Neuronal stem cell (in vitro differentiated cells): ENCODE measurements at places on chromosomes 3 and 15.
A peak's percentile ranks its signal among the peaks of the same experiment; 100 is the strongest.

GRCh38 chr3:153855772-153856171 is 265.4 kb upstream of the ARHGEF26 start:
- no peaks in the 10 kb centered on the region for H3K27me3 ChIP-seq
- H3K4me1 ChIP-seq, result peaks cover 6% of the 10 kb centered on the region
- no peak for DNase-seq
- H3K27ac ChIP-seq, result no peak overlapping the region
- no peak overlapping the region for H3K4me3 ChIP-seq

GRCh38 chr3:8237893-8238292 is 263.7 kb upstream of the LMCD1 start:
- H3K27me3 ChIP-seq, result no peaks in the 10 kb centered on the region
- no peak for DNase-seq
- H3K4me1 ChIP-seq, result no peaks in the 10 kb centered on the region
- H3K4me3 ChIP-seq, result no peak overlapping the region
- H3K36me3 ChIP-seq, result no peaks in the 10 kb centered on the region

DNA sequence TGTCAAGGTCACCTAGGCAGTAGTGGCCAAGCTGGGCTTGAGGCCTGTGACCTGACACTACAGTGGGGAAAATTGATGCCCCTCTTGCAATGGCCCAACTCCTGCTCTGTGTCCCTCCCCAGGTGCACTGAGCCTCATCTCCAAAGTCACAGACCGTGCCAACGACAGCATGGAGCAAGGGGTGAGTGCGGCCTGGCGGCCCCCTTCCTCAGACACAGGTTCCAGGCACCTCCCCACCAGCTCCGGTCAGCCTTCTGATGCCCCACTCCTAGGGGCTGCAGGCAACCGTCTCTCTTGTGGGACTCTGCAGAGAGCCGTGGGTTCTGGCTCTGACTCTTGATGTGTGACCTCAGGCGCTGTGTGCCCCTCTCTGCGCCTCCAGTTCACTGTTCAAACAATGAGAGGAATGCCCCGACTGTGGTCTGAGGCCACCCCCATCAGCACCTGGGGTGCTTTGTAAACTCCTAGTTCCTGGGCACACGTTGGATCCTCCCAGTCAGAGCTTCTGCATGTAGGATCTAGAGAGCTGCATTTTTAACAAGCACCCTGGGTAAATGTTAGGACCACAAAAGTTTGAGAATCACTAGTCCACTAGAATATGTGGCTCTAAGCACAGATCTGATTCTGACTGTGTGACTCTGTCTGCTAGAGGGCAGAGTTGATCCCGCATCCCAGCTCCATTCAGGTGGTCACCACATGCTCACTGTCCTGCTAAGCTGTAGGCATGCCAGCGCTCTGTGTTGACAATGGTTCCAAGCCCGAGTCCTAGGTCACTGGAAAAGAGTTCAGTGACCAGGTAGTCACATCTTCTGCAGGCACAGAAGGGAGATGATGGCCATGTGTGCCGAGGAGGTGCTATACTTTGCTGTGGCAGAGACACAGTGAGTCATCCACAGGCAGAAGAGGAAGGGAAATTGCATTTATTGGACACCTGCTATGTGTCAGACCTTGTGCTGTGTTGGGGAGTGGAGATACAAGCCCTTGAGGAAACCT is 46.2 kb upstream of the NR2C2 start:
- H3K4me1 ChIP-seq, result peaks cover 14% of the 10 kb centered on the region
- no peak overlapping the region for H3K27ac ChIP-seq
- H3K4me3 ChIP-seq, result no peak overlapping the region
- DNase-seq, result no peak
- peaks cover 10% of the 10 kb centered on the region for H3K27me3 ChIP-seq

DNA sequence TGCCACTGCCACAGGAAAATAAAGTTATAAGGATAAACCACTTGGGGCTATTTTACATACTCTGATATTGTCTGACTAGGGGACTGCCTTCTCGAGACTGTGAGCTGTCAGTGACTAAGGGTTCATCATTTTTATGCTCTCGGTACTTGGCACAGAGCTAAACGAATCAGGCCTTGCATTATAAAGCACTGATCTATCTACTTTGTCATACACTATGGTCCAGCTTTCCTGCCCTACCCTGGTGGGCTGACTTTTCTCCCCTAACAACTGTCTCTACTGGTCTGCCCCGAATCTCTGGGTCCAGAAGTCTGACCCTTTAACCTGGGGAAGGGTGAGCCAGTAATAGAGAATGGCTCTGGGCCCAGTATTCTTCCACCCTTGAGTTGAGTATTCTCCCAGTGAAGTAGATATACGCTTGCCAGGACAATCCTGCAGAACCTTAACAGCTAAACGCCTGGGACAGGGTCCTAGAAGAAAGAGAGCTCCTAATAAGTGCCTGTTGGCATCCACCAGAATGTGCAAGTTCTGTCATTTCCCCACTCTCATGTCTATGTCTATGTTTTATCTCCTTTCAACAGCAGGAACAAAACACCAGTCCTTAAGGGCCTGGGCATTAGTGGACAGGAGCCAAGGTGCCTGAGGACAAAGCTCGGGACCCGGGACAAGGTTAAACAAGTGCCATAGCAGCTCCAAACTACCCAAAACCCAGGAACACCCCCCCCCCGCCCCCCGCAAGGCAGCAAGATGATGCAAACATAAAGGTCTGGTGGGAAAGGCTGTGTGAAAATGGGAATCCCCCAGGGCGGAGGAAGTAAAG is 1.2 kb downstream of the LARP6 start:
- H3K27me3 ChIP-seq, result peaks cover 19% of the 10 kb centered on the region
- peaks cover 18% of the 10 kb centered on the region for H3K36me3 ChIP-seq

- DNase-seq, result no peak
- peaks cover 4% of the 10 kb centered on the region for H3K4me1 ChIP-seq
- no peak overlapping the region for H3K27ac ChIP-seq
- H3K36me3 ChIP-seq, result peaks cover 25% of the 10 kb centered on the region
- H3K27me3 ChIP-seq, result no peaks in the 10 kb centered on the region
These were observed 4.1 kb downstream of the YEATS2 start for GRCh38 chr3:183701744-183702143.

DNA sequence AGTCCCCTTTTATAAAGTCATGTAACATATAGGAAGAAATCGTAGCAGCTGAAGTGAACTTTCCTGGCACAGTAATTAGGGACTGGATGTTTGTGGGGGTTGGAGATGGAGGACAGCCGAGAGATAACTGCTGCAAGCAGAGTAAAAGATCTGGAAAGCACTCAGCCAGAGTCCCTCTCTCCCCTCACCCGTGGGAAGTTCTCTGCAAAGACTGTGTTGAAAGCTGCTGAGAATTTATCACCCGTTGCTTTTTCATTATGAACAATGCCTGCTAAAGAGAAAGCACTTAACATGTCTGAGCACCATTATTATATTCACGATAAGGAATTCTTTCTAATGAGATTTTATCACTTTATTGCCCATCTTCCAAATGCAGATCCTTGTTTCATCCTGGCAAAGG is 248.8 kb downstream of the SHOX2 start:
- H3K27me3 ChIP-seq, result no peaks in the 10 kb centered on the region
- no peak overlapping the region for H3K27ac ChIP-seq
- H3K36me3 ChIP-seq, result no peaks in the 10 kb centered on the region
- no peak for DNase-seq
- no peaks in the 10 kb centered on the region for H3K4me1 ChIP-seq

GRCh38 chr15:62647202-62647842 is 395.2 kb upstream of the TPM1 start:
- H3K4me3 ChIP-seq, result no peak overlapping the region
- peaks cover 4% of the 10 kb centered on the region for H3K4me1 ChIP-seq
- H3K36me3 ChIP-seq, result no peaks in the 10 kb centered on the region
- DNase-seq, result no peak
- no peaks in the 10 kb centered on the region for H3K27me3 ChIP-seq
- H3K27ac ChIP-seq, result no peak overlapping the region

DNA sequence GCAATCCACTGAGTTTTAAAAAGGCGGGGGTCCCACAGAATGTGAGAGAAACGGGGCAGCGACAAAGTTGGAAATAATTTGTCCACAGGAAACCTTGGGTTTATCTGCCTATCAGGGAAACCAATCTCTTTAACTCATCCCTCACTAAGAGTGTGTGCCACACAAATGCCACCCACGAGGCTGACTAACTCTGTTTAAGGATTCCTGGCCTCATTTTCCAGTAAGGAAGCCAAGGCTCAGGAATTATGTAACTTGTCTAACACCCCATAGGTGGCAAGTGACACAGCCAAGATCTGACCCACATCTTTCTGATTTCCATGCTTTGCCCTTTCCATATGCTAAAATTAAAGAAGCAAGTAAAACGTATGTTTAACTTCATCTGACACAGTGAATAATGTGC is 263.2 kb downstream of the CNTN3 start:
- H3K27me3 ChIP-seq, result no peaks in the 10 kb centered on the region
- H3K27ac ChIP-seq, result no peak overlapping the region
- H3K4me1 ChIP-seq, result no peaks in the 10 kb centered on the region
- no peak overlapping the region for H3K4me3 ChIP-seq
- DNase-seq, result no peak
- no peaks in the 10 kb centered on the region for H3K36me3 ChIP-seq

- no peak for DNase-seq
- H3K4me1 ChIP-seq, result peaks cover 13% of the 10 kb centered on the region
- H3K27ac ChIP-seq, result no peak overlapping the region
- H3K36me3 ChIP-seq, result no peaks in the 10 kb centered on the region
- H3K27me3 ChIP-seq, result no peaks in the 10 kb centered on the region
These were observed 52.7 kb upstream of the SPATA12 start for GRCh38 chr3:57007521-57008460.

DNA sequence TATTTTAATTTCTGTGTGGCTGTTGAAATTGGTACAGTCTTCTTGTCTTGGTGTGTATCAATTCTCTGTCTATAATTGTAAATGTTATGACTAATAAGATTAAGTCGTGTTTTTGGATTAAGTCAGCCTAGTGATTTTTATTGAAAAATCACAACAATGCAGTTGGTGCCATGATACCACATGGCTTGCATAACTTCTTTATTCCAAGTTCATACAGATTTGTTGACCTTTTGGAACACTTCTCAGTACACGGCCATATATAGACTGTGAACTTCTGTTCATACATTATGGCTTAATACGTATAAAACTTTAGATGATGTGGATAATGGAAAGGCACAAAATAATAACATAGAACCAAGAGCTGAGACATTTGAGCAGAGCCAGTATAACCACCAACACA is 121.2 kb upstream of the NAALADL2 start:
- no peak overlapping the region for H3K27ac ChIP-seq
- H3K4me1 ChIP-seq, result peaks cover 4% of the 10 kb centered on the region
- no peaks in the 10 kb centered on the region for H3K36me3 ChIP-seq
- H3K27me3 ChIP-seq, result no peaks in the 10 kb centered on the region

DNA sequence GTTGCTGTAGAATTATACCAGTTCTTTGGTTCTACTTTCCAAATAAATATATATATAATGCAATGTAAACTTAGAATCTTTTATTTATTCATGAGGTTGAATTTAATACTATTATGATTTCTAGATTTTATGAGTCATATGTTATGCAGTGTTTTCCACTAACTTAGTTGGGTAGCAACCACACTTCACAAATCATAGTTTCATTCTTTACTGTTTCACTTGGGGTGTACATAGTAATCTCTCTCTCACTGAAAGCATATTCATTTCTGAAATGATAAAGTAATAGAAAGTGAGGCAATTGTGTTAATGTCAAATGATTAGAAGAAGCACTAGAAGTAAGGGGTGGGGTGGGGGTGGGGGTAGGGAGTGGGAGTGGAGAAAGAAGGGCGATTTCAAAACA is 52.6 kb downstream of the IQCH start:
- DNase-seq, result no peak
- no peaks in the 10 kb centered on the region for H3K27me3 ChIP-seq
- H3K27ac ChIP-seq, result no peak overlapping the region
- H3K4me3 ChIP-seq, result no peak overlapping the region
- H3K36me3 ChIP-seq, result no peaks in the 10 kb centered on the region

DNA sequence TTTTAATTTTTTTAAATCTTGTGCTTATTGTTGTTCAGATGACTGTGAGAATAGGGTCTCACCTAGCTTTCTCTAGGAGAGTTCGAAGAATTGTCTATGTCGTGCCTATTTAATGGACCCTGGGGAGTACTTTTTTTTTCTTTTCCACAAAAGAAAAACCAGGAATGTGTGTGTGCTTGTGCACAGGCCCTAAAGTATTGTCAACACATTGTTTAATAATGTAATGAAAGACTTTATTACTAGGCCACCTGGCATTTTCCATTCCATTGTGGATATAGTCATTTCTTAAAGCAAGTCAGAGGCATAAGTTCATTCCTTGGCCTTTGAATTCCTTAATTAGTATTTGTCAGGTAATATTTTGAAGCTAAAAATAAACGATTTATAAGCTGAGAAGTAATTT is 135.9 kb downstream of the KLHL25 start:
- H3K4me1 ChIP-seq, result no peaks in the 10 kb centered on the region
- H3K27me3 ChIP-seq, result no peaks in the 10 kb centered on the region
- no peak overlapping the region for H3K27ac ChIP-seq
- H3K36me3 ChIP-seq, result peaks cover 4% of the 10 kb centered on the region
- DNase-seq, result no peak

- no peak overlapping the region for H3K4me3 ChIP-seq
- no peaks in the 10 kb centered on the region for H3K36me3 ChIP-seq
- no peaks in the 10 kb centered on the region for H3K27me3 ChIP-seq
- no peaks in the 10 kb centered on the region for H3K4me1 ChIP-seq
- no peak overlapping the region for H3K27ac ChIP-seq
These were observed 211.1 kb downstream of the P3H2 start for GRCh38 chr3:189909573-189909972.

DNA sequence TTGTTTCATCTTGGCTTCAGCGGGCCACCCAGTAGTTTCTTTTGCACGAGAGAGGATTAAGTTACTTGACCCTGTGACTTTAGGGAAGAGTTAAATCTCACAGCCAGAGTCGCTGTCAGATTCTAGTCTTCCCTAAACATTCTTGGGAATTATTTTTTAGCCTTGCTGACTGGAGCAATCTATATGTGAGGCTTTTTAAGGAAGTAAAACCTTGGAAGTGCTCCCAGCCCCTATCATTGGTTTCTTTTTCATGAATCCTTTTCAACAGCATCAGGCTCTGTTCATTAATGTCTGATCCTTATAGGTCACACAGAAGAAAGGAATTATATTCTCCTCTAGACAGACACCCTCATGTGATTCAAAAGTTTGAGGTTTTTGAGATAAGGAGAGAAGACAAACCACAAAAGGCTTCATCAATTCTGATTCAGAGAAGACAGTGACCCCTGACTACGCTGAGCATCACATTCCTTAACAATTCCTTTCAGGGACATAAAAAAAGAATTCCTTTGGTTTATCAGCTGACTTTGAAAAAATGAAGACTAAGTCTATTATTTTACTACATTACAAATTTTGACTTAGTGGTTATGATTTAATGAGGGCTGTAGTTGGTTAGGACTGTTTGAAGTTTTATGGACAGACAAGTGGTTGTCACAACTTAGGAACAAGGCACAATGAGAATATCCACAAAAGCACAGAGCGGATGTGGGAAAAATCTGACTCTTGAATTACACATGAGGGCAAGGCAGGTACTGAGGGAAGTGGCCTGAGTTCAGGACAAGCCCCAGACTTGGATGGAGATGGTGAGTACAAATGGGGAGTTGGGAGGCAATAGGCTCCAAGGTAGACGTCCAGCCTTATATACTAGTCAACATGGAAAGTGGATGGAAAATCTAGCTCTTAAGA is 171.1 kb upstream of the STT3B start:
- no peak overlapping the region for H3K27ac ChIP-seq
- no peaks in the 10 kb centered on the region for H3K36me3 ChIP-seq
- peak; percentile 11 for DNase-seq
